ENCODE measurements at places on chromosomes 1 and 21.

DNA sequence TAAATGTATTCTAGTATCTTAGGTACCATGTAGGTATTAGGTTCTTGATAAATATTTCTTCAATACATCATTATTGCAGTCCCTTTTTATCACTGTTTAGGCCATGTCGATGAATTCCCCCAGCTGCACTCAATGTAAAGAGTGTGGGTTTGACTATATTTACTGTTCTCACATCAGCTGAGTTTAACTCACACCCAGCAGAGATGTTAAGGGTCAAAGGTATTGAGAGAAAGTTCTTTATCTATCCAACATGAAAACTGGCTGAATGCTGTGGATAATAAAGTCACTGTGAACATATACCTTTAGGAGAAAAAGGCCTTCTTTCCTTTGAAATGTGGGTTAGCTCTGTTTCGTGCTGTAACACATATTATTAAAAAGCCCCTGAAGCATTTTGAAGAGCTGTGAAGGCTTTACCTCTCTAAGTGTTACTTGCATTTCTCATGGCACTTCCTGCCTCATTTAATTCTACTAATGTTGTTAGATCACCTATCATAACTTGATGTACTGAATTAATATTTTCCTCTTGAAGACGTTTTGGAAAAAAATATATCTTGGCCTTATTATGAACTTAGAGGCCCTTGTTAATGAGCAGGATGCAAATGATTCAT lies 19.1 kb upstream of the LYST start:
- DNase-seq = no peak

DNA sequence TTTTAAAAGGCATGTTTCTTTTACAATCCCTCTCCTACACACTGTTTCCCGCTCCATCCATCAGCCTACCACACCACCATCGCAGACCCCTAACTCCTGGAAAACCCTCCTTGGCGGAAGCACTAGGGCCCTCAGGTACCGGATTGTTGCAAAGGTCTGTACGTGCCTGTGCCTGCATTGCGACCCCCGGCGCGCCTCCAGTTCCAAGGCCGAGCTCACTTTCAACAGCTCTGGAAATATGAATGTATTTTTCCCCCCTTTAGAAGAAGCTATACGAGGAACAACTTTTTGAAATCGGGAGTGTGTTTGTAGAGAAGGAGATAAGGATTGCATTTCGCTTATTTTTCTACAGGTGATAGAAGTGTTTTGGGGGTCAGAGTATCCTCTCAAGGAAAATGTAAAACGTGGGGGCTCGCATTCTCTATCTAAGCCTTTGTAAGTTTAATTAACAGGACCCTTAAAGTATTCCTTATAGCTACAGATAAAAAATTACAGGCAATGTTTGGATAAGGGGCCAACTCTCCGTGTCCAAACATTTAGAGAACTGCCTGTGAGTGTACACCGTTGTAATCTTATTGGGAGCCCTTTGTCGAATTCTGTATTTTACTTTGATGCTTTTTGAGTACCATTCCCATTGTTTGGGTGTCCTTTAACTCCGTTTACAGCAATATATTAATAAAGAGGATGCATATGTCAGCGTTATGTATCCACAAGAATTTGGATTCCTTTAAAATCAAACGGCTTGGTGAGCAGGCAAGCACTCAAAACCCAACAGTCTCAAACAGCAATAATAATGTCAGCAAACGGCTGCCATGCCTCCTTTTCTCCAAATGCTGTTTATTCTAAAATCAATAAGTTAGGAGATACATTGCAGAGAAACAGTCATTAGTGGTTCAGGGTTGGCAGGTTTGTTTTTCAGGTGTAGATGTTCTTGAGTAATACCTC lies 5.9 kb downstream of the PRRX1 start:
- DNase-seq = no peak

DNA sequence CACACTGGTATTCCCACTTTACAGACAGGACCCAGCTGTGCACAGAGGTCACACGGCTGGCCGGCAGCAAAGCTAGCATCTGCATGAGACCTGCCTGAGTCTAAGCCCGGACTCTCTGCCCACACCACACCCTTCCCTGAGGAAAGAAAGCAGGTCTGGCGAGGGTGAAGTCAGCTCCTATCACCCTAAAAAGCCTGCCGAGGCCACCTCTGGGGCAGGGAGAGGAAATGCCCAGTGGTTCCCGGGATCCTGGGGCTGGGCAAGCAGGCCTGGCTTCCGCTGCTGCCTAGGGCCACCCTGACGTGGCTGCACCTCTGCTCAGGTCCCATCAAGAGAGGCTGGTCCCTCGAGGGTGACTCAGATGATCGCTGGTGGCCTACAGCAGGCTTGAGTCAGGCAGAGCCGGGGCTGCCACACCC lies 42.2 kb downstream of the RAP1GAP start:
- no peak for DNase-seq

GRCh38 chr1:53413175-53414001 lies 45.8 kb upstream of the DMRTB1 start:
- peak; percentile 32 for DNase-seq

DNA sequence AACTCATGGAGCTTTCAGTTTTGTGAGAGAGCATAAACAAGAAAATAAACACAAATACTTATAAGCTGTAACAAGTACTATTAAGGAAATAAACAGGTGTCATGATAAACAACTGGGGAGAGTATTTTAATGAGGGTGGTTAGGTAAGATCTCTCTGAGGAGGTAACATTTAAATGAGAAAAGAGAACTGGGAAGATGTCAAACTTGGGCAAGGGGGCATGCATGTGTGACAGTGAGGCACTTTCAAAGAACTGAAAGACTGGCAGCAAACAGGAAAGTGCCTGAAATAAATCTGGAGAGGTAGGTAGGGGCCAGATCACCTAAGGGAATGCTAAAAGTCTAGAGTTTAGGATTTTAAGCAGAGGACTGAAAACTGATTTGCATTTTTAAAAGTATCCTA lies 37.8 kb downstream of the NSL1 start:
- DNase-seq = no peak

DNA sequence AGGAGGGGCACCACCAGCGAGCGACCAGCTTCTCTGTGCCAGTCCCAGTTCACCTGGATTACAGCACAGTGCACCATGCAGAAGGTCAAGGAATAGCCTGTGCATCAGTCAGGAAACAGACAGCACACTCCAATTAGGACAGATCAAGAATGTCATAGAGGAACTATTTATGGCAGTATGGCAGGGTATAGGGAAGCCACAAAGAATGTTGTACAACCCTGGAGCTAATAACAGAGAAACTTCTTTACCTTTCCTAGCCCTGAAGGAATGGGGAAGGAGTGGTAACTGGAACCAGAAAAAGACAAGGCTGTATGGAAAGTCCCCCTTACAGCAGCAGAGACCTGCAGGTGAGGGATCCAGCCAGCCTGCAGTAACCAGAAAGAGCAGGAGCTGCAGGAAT lies 87.8 kb upstream of the USP24 start:
- DNase-seq = no peak

GRCh38 chr1:3089490-3089889 lies 20.5 kb downstream of the PRDM16 start:
- DNase-seq = no peak

- DNase-seq = no peak
Observed at GRCh38 chr21:31708541-31708940, 23.4 kb downstream of the SCAF4 start.

- DNase-seq = no peak
Observed at GRCh38 chr1:196071447-196071846, 536.8 kb downstream of the KCNT2 start.
